ENCODE measurements at places on chromosomes 1 and 21. TPM values are rescaled to one million over a fixed set of nuclear protein-coding genes. Genes with fewer than 3 reads are reported as not detected.

The BARHL2 gene
- not detected for total RNA-seq

The MATN1 gene
- not detected for total RNA-seq

GRCh38 chr1:2534315-2534686 lies 4.2 kb upstream of the HES5 start:
- DNase-seq, result no peak

DNA sequence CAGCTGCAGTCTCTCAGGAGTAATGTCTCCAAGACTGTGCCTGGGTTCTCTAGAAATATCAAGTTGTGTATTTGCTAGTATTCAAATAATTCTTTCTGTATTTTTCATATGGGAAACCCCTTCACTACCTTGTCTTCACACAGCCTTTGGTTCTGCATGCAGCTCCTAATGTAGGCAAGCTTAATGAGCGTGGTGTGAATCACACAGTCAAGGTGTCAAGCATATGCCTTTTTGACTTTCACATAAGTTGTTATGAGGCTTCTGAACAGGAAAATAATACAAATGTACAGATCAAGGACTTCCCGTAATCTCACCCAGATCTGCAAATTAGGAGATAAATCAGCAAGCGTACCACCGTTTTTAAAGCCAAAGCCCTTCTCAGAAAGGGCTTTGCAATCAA lies at the start of gene FCRL3:
Gene FCRL3 (minus strand): TSS at position 38 of the 400 bp plus-strand sequence. CDS start 280 bp downstream, outside the sequence.
- no peak for DNase-seq

DNA sequence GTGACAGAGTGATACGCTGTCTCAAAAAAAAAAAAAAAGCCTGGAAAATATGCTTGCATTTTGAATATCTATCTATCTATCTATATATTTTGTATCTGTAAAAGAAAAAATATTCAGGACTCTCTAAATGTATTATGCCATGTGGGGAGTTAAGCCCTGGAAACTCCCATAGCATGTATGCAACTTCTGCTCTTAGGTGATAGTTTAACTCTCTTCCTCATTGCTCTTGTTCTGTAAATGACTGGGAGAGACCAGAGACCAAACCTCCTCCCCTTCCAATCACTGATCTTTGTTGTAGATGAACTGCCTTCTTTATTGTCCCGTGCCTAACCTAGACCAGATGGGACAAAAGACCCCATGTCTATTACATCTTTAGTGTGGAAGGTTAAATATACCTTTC lies 37.6 kb upstream of the CAMTA1 start:
- DNase-seq, result no peak

Measured in activated CD4-positive, alpha-beta T cell treated with anti-CD3 and anti-CD28 coated beads, Interleukin-2, amount 10 ng/mL, durations not matched to agents 7 days and 5 days (primary cell).